ENCODE measurements at places on chromosomes 16 and 17.

DNA sequence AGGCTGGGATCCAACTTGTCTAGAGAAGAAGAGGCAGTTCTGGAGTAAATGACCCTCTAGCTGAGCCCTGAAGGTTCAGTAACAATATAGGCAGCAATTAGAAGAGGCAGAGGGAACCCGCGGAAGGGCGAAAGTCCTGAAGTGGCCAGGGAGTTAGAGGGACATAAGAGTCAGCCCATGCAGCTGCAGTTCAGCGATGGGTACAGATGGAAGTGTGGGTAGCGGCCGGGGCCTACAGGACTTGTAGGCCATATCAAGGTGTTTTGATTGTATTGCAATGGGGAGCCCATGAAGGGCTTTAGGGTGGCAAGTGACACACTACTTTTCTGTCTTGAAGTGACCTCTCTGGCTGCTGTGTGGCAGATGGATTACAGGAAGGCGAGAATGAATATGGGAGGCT lies 3.0 kb downstream of the ELAC2 start:
- no peak for DNase-seq

DNA sequence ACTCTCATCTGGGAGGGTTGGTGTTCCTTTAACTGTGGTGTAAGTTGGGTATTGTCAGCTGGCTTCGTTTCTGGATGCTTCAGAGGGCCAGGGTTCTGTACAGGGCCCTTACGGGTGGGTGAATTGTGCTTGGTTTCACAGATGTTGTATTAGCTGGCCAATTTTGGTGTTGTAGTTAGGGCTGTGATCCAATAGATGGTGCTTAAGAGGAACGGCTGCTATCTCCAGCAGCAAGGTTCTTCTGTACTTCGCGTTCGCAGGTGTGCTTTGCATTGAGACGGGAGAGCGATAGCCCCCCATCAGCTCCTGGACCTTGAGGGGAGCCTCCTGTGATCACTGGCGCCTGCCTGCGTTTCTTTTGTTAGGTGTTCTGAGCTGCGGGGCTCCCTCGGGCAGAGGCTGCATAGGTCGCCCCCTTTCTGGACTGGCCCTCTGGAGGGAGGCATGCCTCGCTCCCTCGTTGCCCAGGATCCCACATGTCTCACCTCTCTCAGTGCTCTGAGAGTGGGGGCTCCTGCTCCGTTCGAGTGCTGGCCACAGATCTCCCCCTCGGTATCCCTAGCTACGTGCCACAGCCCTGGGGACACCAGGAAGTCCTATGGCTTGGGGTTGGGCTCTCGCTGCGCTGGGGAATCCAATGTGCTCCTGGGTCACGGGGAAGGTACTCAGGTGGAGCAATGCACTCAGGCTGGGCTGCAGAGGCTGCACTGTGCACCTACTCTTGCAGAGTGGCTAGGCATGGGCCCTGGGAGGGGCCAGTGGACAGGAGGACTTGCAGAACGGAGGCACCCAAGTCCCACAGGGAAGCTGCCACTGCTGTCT lies 837 bp upstream of the PRDM7 start:
- DNase-seq, result peak; percentile 18

GRCh38 chr16:86167061-86167460 lies 268.1 kb downstream of the IRF8 start:
- no peak for DNase-seq

DNA sequence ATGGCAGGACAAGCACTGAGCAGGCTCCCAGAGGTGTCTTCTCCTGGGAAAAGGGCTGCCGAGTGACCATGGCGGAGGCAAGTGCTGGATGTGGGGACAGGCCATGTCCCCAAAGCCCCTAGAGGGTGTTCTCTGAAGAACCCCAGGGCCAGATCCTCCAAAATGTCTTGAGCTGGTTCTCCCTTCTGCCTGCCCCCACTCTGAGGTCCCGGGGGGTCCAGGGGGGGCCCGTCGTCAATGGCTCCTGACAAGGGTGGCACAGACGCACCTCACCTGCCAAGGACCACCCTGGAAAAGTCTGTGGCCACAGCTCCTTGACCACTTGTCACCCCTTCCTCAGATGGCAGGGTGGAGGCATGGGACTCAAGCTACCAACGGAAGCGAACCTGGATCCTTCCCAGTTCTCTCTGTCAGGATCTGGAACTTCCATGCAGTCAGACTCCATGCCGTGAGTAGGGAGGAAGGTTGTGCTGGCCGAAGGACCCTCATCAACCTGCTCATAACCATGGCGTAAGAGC lies 2.3 kb upstream of the MYO1C start:
- no peak for DNase-seq

DNA sequence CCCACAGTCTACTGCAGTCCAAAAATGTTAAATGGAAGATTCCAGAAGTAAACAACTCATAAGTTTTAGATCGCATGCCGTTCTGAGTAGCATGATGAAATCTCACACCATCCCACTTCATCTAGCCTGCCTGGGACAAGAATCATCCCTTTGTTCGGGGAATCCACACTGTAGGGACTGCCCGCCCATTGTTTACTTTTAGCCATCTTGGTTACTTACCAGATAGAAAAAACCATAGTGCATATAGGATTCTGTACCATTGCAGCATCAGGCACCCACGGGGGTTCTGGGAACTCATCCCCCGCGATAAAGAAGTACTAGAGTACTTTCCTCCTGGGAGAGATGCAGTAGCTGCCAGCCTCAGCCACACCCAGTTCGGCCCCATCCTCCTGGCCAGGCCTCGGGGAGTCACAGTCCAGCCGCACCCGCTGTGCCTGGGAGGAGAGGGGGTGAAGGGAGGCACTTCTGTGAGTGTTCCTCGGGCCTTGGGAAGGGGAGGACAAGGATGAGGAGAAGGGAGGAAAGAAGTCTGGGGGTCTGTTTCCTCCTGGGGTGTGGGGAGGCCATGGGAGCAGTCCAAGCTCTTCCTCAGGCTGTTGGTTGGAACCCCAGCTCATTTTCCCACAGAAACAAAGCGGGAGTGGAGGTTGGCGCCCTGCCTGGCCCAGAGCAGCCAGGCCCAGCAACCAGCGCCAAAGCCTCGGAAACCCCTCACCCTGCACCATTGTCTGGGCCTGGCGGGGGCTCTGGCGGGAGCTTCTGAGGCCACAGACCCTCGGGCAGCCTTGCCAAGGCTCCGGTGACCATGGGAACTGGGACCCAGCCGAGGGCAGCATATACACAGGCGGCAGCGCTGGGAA lies 8.9 kb downstream of the TRIM47 start:
- no peak for DNase-seq

- DNase-seq, result no peak
These were observed 15.0 kb upstream of the TMEM170A start for GRCh38 chr16:75479421-75479990.

DNA sequence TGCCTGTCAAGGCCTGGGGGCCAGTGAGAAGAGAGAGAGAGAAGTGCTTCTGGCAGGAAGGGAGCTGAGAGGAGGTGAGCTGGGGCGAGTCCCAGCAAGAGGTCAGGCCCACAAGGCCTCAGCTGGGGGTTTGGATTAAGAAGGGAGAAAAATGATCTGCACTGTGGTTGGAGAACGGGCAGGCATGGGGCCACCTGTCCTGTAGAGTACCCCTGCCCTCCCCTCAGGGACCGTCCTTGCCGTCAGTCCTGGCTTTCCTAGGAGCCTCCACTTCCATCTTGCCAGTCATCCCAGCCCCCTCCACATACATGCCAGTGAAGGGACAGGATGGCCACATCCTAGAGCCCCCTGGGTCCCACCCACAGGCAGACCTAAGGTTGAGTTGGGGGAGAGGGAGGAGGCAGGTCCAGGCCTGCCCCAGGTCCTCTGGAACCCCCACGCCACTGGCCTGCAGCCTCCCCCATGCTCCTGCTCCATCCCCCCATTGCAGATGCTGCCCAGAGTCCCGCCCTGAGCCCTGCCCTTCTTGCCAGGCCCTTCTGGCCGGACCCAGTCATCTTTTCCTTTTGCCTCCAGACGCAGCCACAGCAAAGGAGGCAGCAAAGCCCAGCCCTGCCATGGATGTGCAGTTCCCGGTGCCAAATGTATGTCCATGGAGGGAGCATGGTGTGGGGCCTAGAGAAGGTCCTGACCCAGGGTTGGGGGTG lies 18.9 kb downstream of the KATNB1 start:
- DNase-seq, result no peak

DNA sequence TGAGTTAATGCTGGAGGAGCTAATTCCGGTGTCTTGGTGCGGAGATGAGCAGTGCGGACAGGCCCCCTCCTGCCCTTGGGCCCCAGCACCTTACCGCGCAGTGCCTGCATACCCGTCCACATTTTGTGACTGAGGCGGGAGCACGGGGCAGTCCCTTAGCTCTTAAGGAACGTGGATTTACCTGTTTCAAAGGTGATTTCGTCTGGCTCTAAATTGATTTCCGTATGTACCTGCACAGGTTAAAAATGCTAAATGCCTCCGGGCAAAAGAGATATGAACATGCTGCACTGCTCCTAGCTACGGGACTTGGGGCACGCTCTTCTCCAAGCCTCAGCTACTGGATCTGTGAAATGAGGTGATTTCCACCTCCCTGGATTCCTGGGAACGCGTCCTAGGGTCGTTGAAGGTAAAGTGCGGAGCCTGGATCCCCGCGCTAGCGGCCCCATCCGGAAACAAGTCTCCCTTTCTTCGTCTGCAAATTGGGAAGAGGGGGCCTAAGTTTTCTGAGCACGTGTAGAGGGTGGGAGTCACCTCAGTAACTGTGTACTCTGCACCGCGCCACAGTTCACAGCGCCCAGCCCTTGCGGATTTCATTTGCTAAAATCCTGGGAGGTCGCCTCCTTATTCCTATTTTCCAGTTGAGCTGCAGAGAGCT lies 669 bp upstream of the CRISPLD2 start:
- DNase-seq, result no peak

- no peak for DNase-seq
These were observed 51.4 kb downstream of the TBC1D16 start for GRCh38 chr17:79984045-79984840.

- no peak for DNase-seq
These were observed 1.4 kb downstream of the CACNG5 start for GRCh38 chr17:66836063-66837005.

GRCh38 chr17:74460241-74460640 lies 6.2 kb upstream of the CD300A start:
- DNase-seq, result no peak

- DNase-seq, result no peak
These were observed 1.6 kb downstream of the DOC2B start for GRCh38 chr17:179781-180380.

DNA sequence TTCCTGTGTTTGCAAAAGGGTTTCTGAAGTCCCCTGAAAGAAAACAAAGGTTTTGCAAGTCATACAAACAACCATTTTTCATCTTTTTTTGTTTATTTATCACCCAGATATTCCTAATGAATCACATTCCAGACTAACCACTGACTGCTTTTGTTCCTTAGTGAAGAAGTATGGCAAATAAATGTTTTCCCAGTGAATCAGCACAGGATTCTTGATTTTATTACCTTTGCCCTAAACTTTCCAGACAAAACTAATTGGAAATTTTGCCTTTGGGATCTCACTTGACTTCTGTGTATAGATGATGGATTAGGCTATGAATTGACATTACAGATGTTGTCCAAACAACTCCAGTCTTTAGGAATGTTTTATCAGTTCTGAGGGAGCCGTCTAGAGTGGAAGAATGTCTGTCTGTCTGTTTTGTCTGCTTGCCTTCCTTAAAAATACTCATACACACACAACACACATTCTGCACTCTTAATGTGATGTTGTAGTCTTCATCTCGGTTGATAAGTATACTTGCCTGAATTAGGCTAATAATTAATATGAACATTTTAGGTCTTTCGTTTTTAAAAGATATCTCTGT lies 48.9 kb downstream of the VMP1 start:
- DNase-seq, result no peak

DNA sequence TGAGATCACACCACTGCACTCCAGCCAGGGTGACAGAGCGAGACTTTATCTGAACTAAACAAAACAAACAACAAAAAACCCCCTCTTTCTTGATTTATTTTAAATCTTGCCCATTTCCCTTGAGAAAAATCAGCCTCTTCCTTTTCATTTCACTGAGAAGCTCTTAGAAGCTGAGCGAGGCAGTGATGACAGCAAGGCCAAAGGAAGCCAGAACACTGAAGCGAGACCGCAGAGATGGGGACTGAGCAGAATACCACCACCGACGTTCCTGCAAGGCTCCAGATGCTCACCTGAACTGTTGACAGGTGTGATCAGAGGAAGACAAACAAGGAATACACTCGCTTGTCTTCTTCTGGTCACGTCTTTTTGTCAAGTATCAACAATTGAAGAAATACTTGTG lies 30.5 kb upstream of the IRF8 start:
- no peak for DNase-seq

DNA sequence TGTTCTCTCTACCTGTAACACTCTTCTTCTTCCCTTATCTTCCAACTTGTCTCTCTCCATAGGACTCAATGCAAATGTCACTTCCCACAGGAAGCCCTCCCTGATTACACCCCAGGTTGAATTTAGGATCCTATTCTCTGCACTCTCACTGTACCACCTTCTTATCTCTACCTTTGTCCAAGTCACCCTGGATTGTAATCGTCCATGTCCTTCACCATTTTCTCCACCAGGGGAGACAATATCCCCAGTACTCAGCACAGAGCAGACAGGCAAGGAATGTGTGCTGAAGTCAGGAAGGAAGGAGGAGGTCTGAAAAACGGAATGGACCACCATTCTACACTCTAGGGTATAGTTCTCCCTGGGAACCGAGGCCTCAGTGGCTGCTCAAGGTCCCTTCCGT lies 14.2 kb downstream of the C16orf82 start:
- no peak for DNase-seq

DNA sequence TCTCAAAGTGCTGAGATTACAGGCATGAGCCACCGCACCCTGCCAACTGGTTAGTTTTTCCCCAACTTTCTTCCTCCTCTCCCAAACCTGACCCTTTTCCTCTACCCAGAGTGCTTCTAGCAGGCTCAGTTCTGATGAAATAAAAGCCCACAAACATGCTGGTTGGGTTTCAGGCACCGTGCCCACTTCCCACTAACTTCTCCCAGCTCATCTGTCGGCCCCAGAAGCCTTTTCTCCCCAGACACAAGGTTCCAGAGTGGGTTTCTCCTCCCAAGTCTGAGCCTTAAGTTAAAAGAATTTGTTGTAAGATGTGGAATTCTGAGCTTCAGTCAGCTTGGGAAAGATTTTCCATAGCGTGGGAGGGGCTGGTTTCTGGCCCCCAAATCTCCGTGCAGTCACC lies 11.5 kb upstream of the SCN4A start:
- DNase-seq, result peak; percentile 18

DNA sequence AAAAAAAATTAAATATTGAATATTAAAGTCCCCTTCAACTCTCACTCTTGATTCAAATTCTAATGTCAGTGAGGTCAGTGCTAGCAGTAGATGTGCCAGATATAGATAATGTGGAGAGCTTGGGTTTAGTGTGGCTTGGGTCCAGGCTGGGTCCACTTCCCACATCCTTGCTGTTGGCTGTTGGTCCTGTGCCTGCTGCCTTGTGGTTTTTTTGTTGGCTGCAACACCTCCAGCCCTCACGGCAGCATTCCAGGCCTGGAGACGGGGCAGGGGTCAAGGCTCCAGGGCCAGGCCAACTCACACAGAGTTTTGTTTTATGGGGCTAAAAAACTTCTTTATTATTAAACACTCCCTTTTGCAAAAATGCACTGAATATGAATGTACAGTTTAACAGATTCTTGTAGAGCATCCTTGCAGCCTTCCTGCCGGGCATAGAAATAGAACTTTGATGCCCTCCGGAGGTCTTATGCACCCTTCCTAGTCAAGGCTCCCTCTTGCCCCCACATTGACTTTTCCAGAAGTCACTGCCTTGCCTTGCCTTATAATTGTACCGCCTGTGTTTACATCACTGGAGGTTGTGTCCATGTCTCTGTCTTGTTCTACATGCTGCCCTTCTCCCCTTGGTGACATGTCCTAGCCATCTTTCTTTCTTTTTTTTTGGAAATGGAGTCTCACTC lies 25.5 kb upstream of the MYO15B start:
- DNase-seq, result no peak

- DNase-seq, result no peak
These were observed 6.2 kb downstream of the HOXB4 start for GRCh38 chr17:48571826-48572417.

GRCh38 chr16:85170590-85171003 lies 58.3 kb upstream of the CIBAR2 start:
- no peak for DNase-seq
